Right renal cortex interstitium (tissue), 3 donors: ENCODE measurements at places on chromosomes 4 and X.

GRCh38 chrX:40146262-40147125, 48.7 kb upstream of the BCOR start:
- no peak for DNase-seq

DNA sequence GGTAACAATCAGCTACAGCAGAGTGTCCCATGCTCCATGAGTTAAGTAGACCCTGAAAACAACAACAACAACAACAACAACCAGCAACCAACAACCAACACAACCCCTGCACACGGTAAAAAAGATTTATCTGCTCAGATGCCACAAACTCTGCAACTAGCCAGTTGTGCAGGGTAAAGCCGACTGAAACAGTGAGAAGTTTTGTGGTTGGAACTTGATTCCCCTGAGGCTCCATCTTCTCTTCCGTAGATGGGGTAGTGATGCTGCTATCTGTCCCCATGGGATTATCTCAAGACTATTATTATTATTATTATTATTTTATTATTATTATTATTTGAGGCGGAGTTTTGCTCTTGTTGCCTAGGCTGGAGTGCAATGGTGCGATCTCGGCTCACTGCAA, 50.6 kb upstream of the RAPGEF2 start:
- DNase-seq, result no peak

DNA sequence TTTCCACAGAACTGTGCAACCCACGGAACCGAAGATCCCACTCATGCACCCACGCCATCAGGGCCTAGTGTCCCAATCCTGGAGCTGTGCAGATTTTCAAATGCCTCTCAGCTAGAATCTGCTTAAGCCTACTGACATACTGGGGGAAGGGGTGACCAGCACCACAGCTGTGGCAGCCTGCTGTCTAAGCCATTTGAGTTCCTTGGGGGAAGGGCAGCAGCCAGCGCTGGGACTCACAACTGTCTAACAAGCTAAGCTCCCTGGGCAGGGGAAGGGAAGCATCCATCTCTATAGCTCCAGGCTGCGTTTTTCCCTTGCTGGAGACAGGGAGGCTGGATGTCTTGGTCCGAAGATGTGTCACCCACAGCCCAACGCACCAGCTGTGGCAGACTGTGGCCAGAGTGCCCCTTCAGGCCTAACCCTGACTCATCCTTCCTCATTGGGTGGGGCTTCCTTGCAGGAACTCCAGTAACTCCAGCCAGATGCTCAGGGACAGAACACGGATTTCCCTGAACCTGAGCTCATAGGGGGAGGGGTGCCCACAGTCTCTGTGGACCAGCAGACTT, 194.8 kb downstream of the CHRDL1 start:
- no peak for DNase-seq

GRCh38 chrX:149312988-149313387, 192.1 kb downstream of the IDS start:
- DNase-seq, result no peak

DNA sequence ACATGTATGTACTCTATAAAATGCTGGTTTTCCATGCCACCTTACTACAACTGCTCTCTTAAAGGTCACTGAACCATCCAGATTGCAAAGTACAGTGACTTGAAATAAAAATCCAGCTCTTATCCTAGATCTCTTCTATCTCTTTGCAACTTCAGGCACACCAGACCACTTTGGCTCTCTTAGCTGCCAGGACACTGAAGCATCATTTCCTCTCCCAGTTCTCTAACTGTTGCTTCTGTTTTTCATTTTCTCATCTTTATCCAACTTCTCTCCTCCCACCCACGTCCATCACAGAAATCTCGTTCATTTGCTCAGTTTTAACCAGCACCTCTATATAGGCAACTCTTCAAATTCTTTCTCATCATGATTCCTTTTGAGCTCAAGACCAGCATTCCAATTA, 74.3 kb downstream of the METTL14 start:
- no peak for DNase-seq
